ENCODE measurements at places on chromosomes 4 and X.

DNA sequence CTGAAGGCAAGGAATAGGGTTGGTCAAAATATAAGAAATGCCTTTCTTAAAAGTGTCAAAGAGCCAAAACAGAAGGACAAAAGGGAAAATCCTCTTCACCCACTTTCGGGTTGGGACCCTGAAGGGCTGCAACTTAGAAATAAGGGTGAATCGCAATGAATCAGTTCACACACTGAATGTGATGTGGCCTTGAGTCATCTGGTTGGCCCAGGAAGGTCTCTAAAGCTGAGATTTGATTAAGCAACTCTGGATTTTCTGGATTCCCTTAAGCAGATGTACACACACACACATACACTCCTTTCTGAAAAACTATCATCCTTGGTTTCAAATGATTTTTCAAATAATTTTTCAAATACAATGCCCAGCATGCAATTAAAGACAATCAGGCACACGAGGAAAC, 13.1 kb downstream of the TAB3 start:
- DNase-seq, result no peak

- DNase-seq, result no peak
Observed at GRCh38 chr4:127982445-127982844, 17.2 kb downstream of the ABHD18 start.

DNA sequence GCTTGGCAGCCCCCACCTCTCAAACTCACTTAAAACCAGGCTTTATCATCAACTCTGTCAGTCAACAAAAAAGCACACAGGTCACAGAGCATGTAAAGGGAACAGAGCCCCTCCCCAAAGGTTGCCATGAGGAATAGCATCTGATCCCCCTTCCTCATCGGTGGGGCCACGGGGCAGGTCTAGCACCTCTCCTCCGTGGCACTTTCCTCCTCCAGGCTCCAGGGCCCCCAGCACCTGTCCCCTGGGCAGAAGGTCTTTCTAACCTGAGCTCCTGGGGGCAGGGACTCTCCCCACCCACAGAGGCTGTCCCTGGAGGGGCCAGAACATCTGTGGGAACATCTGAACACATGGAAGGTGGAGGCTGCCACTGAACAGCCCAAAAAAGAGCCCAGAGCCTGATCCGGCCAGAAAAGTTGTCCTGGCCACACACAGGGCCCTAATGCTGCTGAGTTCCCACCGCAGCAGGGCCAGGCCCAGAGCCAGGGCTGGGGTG, 65.7 kb downstream of the ZFYVE28 start:
- peak; percentile 13 for DNase-seq

- DNase-seq, result no peak
Observed at GRCh38 chr4:141652161-141652778, 15.9 kb downstream of the IL15 start.

- no peak for DNase-seq
Observed at GRCh38 chr4:173182403-173182802, 13.8 kb downstream of the GALNT7 start.

GRCh38 chrX:100649550-100650356, 5.8 kb downstream of the SRPX2 start:
- DNase-seq, result no peak

GRCh38 chrX:119325456-119325855, 73.7 kb upstream of the SLC25A43 start:
- no peak for DNase-seq

- DNase-seq, result no peak
Observed at GRCh38 chr4:41358647-41359421, 102.1 kb downstream of the UCHL1 start.

GRCh38 chr4:149026696-149027095, 584.5 kb upstream of the NR3C2 start:
- DNase-seq, result no peak

GRCh38 chrX:92270936-92271855, 492.0 kb downstream of the PCDH11X start:
- DNase-seq, result no peak

DNA sequence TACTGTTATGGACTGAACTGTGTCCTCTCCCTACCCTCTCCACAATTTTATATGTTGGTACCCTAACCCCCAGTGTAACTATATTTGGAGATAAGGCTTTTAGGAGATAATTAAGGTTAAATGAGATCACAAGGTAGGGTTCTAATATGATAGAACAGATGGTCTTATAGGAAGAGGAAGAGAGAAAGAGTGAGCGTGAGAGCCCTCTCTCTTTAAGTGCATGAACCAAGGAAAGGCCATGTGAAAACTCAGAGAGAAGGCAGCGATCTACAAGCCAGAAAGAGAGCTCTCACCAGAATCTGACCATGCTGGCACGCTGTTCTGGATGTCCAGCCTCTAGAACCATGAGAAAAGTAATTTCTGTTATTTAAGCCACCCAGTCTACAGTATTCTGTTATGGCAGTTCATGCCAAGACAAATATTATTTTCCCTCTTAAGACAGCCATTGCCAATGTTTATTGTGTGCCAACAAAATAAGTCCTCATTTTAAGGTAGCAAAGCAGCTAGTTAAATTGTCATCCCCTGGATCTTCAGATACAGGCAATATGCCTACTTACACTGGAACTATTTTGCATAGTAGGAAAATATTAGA, 336.2 kb downstream of the MID1IP1 start:
- DNase-seq, result no peak

GRCh38 chr4:150256225-150256620, 178.0 kb downstream of the DCLK2 start:
- no peak for DNase-seq

- DNase-seq, result no peak
Observed at GRCh38 chrX:78658845-78659744, at the start of gene RTL3. TSS of gene RTL3 (minus strand) at chrX:78659328. CDS start at chrX:78658420, 908 bp downstream.

DNA sequence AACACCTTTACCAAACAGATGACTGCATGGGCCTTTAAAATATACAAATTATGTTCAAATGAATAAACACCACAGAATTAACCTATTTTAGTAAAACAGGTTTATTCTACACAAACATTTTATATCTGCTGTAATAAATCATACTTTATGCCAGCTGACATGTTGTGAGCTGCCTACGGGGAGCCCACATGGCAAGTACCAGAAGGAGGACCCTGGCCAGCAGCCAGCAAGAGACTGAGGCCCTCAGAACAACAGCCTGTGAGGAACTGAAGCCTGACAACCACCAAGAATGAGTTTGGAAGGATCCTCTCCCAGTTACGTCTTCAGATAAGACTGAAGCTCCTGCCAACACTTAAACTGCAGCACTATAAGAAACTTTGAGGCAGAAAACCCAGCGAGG, 377.0 kb downstream of the PDGFC start:
- no peak for DNase-seq

DNA sequence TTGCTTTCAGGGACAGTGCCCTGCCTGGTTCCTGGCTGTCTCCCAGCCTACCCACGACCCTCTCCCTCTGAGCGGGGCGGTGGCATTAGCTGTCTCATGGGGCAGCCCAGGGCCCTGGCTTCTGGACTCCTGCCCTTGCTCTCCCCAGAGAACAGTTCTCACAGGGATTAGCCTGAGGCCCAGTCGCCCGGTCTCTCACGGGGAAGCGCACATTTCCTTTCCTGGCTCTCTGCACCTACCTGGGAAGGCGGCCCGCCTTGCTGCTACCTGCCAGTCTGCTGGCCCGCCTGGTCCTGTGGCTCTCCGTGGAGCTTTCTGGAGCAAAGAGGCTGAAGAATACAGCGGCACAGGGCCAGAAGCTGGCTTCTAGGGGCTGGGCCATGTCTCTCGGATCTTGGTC, 128.4 kb downstream of the FHDC1 start:
- no peak for DNase-seq

- DNase-seq, result no peak
Observed at GRCh38 chrX:68895341-68895755, 66.5 kb downstream of the EFNB1 start.

- DNase-seq, result no peak
Observed at GRCh38 chr4:149765630-149766029, 50.0 kb downstream of the IQCM start.

DNA sequence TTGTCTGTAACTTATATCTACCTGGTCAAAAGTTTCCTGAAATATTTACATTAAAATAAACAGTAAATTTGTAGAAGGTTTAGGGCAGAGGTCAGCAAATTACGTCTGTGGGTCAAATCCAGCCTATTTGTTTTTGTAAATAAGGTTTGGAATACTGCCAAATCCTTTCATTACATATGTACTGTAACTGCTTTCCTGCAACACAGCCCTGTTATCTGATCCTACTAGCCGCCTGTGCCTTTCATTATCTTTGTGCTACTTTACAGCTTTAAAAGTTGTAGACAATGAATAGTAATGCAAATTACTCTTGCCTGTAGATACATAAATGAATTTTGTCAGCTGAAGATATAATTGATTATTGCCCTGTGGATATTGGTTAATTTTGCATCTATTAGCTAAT, 369.6 kb upstream of the SLC7A11 start:
- DNase-seq, result no peak

DNA sequence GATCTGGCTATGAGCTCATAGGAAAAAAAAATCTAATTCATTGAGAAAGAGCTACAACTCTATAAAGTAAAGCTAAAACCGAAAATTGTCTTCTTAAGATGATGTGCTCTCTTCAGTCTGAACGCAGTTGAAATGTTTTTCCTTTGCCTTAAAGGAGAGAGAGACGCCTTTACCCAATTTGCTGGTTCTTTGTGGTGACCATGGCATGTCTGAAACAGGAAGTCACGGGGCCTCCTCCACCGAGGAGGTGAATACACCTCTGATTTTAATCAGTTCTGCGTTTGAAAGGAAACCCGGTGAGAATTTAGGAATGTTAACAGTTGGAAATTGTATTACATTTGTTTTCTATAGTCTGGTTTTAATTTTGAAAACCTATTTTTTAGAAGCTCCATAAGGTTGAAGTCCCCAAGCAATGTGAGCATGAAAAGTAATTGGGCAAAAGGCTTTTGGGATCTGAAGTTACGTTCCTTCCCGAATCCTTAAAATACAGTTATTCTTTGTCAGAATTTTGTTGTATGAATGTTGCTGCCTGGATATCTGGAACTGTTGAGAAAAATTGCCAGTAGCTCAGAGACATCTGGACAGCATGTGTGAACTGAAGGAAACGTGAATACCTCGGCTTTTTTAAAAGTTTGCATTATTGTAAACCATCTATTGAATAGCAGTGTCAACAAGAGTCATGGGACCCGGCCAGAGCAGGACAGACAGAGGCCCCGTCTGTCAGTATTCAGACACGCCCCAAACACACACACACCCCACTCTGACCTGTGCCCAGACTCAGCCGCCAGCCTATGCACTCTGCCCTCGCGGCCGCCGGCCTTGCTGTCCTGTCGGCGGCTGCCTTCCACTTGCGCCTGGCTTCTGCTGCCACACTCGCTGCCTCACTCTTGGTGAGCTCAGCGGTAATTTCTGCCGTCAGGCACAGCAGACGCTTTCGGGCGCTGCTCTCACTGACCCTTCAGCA, 9.9 kb downstream of the PIGG start:
- no peak for DNase-seq

- no peak for DNase-seq
Observed at GRCh38 chr4:1713003-1713851, 1.1 kb upstream of the SLBP start.

DNA sequence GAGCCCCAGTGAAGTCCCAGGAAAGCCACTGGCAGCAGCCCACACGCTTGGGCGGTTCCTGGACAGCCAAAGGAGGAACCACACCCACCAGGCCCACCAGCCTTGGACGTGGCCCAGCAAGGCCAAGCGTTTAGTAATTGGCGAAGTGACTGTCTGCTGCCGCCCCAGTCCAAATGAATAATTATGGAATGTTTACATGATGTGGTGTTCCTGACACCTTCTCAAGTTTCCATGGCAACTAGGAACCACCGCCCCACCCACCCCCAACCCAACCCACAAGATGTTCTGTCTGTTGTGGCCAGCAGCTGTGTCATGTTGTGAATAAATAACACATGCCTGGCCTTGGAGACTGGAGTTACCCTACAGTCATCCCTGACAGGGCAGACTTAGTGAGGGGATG, 22.3 kb downstream of the APLN start:
- no peak for DNase-seq

GRCh38 chrX:3094261-3094660, 53.0 kb downstream of the ARSF start:
- DNase-seq, result no peak

GRCh38 chr4:104630272-104630671, 135.6 kb upstream of the CXXC4 start:
- no peak for DNase-seq

DNA sequence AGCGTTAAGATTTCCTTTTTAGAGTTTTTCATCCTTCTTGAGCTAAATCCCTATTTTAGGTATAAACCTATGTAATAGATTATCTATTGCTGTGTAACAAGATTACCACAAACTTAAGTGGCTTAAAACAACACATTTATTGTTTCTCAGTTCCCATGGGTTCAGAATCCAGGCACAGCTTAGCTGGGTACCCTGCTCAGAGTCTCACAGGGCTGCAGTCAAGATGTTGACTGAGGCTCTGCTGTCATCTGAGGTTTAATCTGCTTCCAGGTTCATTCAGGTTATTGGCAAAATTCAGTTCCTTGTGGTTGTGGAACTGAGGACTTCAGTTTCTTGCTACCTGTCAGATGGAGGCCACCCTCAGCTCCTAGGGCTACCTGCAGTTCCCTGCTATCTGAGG, 60.9 kb downstream of the GK start:
- DNase-seq, result no peak

DNA sequence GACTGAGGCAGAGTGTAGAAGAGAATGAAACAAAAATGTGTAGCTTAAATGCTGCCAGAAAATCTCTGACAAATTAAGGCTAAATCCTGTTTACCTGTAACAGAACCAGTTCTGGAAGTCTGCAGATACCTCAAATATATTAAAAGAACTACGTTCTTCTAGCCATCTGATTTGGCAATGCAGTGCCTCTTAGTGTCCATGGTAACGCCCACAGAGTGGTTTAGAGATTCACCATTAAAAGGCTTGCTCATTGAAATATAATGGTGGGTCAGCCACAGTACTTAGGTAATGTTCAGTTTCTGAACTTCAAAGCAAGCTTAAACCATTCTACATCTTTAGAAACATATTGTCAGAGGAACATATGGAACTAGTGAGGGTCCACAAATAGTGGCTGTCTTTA, 23.2 kb upstream of the LUZP4 start:
- DNase-seq, result no peak

DNA sequence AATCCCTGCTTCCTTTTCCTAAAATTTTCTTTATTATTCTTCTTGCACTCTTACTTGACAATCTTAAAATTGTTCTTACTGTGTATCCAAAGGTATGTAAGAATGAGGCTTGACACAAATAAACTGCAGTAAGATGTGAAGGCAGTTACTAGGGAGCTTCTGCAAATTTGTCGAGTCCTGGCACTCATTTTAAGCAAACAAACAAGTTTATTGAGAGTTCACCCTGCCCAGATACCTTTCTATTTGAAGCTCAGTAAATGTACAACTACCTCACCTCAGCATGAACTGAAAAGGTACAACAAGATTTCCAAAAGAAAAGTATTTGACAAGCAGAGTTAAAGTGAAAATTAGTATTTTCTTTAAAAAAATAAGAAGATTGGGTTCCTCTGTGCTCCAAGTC, 13.3 kb upstream of the SYTL4 start:
- DNase-seq, result no peak

- DNase-seq, result no peak
Observed at GRCh38 chr4:67451464-67451863, 93.8 kb downstream of the CENPC start.

DNA sequence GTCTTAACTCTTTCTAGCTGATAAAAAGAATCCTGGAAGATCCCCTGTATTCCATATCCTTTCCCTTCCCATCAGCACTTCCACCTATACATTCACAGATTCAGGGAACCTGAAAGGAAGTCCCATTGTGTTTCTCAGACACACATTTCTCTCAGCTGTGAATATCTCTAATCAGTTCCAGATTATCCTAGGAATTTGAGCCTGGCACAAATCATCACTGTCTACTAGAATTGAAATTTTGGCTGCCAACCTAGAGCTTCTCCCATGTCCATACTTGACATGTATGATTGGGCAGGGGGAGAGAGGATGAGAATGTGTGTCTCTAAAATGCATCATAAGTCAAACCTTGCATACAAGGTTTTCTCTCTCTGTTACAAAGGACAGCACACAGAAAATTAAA, 53.1 kb downstream of the NDST3 start:
- no peak for DNase-seq
